ENCODE measurements at places on chromosomes 1 and 21. TPM values are rescaled to one million over a fixed set of nuclear protein-coding genes. Genes with fewer than 3 reads are reported as not detected.

- no peak for DNase-seq
Observed at GRCh38 chr1:79633456-79633855, 626.9 kb upstream of the ADGRL4 start.

The MSH4 gene
- total RNA-seq: 0.10 TPM

DNA sequence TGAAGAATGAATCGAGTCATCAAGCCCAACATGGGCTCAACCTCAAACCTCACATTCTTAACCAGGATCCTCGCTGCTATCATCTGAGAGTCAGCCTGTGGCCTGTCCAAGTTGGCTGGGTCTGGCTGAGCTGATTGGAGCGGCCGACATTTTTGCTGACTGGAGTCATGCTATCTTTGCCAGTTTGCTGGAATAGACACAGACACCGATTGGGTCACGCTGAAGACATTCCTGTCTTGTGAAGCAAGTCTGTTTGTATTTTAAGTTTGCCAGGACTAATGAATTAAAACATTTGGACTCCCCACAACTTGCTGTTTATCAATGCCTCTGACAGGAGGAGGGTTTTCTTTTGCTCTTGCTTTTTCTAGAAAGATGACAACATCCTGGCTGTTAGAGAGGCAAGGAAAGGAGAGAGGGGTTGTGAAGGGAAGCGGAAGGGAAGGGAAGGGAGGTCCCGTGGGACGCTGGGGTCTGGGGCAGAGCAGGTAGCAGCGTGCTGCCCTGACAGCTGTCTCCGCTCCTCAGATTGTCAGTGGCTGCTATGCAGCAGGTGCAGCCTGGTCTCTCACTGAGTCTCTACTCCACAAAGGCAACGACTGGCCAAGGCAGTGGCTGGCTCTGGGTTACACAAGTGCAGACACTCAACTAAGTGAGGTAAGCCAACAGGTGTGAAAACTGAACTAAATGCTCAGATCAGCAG is at the start of gene MAP3K7CL:
TSS of gene MAP3K7CL (plus strand) at position 375 of the 700 bp plus-strand sequence. CDS start 2,701 bp downstream, outside the sequence.
- DNase-seq: no peak

DNA sequence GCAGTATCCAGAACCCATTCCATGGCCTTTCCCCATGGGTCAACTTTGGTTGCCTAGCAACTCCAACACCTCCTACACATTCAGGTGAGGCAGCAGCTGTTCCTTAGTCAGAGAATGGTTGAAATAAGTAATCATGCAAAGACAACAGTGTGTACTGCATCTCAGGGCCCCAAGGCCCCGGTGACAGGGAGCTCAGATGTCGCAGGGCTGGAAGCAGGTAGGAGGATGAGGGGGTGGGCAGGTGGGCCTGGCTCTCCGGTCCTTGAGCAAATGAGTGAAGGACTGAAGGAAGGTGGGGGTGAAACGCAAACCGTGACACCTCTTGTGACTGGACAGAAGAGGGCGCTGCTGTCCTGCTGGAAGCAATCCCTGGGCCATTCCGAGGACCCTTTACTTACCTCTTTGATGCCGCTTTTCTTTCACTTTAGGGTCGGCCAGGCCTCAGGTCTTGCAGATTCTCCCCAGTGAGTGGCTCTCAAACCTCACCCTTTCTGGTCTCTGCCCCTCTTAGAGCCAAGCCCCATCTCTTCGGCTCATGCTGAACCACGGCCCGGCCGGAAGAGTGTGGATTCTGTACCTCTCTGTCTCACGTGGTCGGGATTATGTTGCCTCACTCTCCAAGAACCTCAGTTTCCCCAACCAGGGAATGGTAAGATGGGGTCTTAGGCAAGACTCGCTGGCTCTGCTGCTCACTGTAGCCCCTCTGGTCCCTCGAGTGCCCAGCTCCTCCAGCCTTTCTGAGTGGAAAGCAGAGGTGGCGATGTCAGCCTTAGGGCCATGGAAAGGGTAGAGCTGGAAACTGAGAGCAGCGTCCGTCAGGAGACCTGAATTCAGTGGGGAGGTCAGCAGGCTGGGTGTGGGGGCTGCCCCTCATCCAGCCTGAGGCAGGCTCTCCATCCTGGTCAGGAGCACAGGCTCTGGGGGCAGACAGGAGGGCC is 5.6 kb upstream of the KCNA10 start:
- DNase-seq: peak; percentile 21

The COL8A2 gene
- total RNA-seq: 0.12 TPM

DNA sequence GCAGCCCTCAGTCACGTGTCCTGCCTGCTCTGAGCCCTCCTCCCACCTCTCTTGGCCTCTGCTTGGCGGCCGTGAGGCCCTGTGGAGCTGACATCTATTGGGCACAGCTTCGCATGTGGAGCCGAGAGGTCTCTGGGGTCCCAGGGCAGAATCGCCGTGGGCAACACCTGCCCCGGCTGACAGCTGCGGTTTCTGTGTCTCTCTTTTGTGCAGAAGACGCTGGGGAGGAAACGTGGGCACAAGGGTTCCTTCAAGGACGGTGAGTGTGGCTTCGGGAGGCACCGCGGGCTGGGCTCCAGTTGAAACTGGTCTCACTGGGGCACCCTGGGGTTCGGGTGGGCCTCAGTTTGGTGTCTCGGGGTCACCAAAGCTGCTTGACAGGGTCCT is 11.5 kb downstream of the ARHGEF16 start:
- DNase-seq: no peak

The PTPN22 gene
- not detected for total RNA-seq

The TSPAN1 gene
- 0.07 TPM for total RNA-seq

- no peak for DNase-seq
Observed at GRCh38 chr21:25967181-25967900, 203.2 kb downstream of the APP start.

The GCSAML gene
- total RNA-seq: not detected

DNA sequence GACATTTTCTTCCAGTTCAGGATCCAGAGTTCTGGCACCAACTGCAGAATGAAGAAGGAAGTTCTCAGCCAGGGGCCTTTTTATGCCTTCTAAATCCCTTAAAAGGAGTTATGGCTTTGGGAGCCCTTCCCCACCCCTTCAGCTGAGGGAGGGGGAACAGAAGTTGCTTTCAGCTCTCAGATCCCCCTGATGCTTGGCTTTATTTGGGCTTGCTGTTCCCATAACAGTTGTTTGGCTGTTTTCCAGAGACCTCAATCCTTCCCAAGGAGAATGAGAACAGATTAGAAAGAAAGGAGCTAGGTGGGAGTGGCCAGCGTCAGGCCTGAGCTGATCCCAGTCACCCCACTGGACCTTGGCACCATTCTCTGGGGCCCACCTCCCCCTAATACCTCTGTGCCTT is at the start of gene RPE65:
TSS of gene RPE65 (minus strand) at position 54 of the 400 bp plus-strand sequence. CDS start at position 5, 49 bp downstream.
- DNase-seq: no peak

- no peak for DNase-seq
Observed at GRCh38 chr1:94257444-94257843, 20.1 kb upstream of the ARHGAP29 start.

DNA sequence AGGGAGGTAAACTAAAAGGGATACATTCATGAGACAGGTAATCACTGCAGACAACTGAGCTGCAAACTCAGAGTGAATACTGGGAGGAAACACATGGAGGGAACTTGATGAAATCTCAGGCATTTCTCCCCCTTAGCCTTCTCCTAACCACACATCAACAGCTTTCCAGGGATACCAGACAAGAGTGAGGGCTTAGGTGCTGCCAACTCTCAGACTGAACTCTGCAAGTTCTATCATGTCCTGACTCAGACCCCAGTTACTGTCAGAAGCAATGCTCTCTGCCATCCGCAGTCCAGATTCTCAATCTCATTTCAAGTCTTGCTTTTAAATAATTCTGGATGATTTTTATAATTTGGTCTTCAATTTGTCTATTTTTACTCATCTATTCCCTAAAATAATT is 267.3 kb downstream of the LTN1 start:
- DNase-seq: no peak

- no peak for DNase-seq
Observed at GRCh38 chr1:236530959-236531358, 7.2 kb downstream of the LGALS8 start.

- no peak for DNase-seq
Observed at GRCh38 chr1:56063461-56063860, 515.9 kb downstream of the PLPP3 start.

The CD34 gene
- not detected for total RNA-seq

The SLC41A1 gene
- total RNA-seq: 26.4 TPM

DNA sequence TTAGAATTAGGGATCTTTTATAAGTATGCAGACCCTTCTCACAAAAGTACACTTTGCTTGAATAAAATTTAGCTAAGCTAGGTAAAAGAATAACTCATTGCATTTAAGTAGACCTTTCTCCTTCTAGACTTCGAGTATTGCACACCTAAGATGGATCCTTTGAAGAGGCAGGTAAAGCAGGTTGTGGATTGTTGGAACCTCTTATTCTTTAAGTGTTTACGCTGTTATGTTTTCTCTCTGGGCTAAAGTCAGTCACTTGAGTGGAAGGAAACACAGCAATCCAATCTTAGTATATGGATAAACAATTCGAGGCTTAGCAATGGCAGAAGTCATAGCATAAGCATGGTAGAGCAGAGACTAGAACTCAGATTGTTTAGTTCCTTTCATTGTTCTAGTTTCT is 11.4 kb downstream of the MAGI3 start:
- DNase-seq: no peak

DNA sequence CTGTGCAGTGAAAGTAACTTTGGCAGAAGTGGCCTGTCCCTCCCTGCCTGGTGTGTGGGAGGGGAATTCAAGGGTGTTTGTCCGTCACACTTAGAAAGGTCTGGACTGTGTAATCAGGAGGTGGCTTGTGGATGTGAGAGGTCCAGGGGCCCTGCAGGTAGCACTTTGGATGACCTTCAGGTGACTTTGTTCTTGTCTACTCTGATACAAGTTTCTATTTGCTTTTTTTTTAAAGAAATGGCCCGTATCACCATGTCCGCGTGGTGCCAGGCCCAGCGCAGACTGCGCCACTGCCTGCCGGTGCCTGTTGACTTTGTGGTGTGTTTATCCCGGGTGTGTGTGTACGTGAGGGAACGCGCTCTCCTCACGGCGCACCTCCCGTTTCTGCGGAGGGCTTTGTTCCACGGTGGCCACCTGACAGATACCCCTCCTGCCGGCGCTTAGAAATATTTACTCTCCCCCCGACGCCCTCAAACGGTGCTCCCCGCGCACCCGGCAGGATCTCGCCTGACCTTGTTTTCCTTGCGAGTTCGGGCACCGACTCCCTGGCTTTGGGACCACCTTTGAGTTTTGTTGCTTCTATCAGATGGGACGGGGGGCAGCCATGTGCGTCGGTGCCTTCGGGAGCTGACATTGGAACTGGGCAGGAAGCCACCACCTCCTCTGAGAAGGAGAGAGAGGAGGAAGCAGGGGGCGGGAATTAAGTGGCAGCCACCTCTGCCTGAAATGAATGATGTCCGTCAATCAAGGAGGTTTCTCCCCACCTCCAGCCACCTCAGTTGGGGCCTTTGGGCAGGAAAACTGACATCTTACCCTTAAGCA is 119.4 kb downstream of the PRDM16 start:
- DNase-seq: no peak

DNA sequence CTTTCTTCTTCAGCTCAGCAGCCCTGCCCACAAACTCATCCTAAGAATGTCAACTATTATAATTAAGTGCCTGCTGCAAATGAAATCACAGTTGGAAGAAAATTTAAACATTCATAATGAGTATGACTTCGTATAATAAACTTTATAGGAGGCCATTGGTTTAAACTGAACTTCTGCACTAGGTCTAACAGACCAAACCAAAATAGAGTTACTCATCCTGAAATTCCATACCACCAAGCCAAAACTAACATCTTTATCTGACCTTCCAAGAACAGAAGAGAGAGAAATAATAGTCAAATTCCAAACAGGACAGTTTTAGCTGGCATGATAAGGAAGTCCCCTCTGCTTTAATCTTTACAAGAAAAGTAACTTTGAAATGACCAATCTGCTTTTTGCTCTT is 472.4 kb upstream of the PRMT6 start:
- no peak for DNase-seq

GRCh38 chr1:10890491-10891071 is 94.1 kb upstream of the CASZ1 start:
- DNase-seq: no peak

The LRRC71 gene
- total RNA-seq: not detected

The CFAP74 gene
- not detected for total RNA-seq

The SLC22A15 gene
- 0.14 TPM for total RNA-seq

- no peak for DNase-seq
Observed at GRCh38 chr1:154720328-154721297, 112.6 kb upstream of the ADAR start.

- DNase-seq: no peak
Observed at GRCh38 chr1:12616709-12617373, 1.2 kb downstream of the DHRS3 start.

DNA sequence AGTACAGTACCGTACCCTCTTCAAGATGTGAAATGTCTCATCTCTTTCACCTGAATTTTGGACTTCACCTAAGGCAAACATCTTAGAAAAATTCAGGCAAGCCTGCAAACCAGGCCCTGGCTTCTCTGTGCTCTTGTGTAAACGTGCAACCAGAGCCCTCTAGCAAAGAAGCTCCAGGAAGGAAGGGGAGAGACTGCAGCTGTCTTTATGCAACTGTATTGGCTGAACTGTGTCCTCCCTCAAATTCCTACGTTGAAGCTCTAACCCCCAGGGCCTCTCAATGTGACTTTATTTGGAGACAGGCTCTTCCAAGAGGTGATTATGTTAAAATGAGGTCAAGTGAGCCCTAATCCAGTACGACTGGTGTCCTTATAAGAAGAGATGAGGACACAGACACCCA is 60.3 kb downstream of the SLC45A1 start:
- DNase-seq: no peak

The CA6 gene
- not detected for total RNA-seq

All from NCI-H460 (cell line).